A549 treated with dexamethasone at 1 μM for 4 hours (cell line): ENCODE measurements at places on chromosomes 2 and 18. TPM values are rescaled to one million over a fixed set of nuclear protein-coding genes. Genes with fewer than 3 reads are reported as not detected.

Gene SYT4
- not detected in 5 replicates for total RNA-seq

Gene ACKR3
- 7.7 to 14.4 TPM (median 12.5 TPM) in 5 replicates for total RNA-seq

Gene RESP18
- total RNA-seq: not detected in 5 replicates

Gene DNAH7
- total RNA-seq: 0.79 to 2.1 TPM (median 1.0 TPM) in 5 replicates

Gene SPEG
- total RNA-seq: 7.0 to 12.6 TPM (median 9.4 TPM) in 5 replicates

Gene ASB18
- not detected in 5 replicates for total RNA-seq

Gene OSBPL1A
- 14.4 to 20.8 TPM (median 17.9 TPM) in 5 replicates for total RNA-seq

Gene RNU2-63P
- total RNA-seq: not detected in 5 replicates

Gene AQP12B
- total RNA-seq: not detected in 5 replicates

Gene TNFRSF11A
- 5.1 to 10.2 TPM (median 8.3 TPM) in 5 replicates for total RNA-seq

Gene C2orf92
- 0.26 to 0.77 TPM (median 0.59 TPM) in 5 replicates for total RNA-seq

Gene CCT7
- 634 to 838 TPM (median 651 TPM) in 5 replicates for total RNA-seq

Gene PLCD4
- 0.14 to 0.46 TPM (median 0.28 TPM) in 5 replicates for total RNA-seq
